IPS DF 19.7 (cell line): ENCODE measurements at places on chromosomes 1 and 21.

- no peak for DNase-seq
These were observed 22.8 kb downstream of the AKT3 start for GRCh38 chr1:243827206-243827605.

- DNase-seq, result no peak
These were observed 9.1 kb downstream of the RPAP2 start for GRCh38 chr1:92307980-92308379.

GRCh38 chr1:4655674-4656532 is 1.5 kb downstream of the AJAP1 start:
- DNase-seq, result no peak

- DNase-seq, result no peak
These were observed 110.4 kb downstream of the PATJ start for GRCh38 chr1:61852670-61853015.

DNA sequence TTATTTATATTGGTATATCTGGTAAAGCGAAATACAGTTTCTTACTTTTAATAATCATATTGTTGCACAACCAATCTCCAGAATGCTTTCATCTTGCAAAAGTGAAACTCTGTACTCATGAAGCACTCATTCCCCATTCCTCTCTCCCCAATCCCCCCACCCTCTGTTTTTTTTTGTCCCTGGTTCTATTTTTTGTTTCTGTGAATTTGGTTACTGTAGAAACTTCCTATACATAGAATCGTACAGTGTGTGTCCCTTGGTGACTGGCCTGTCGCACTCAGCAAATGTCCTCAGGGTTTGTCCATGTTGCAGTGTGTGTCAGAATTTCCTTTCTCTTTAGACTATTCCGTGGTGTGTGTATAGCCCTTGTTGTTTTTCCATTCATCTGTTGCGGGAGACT is 7.9 kb upstream of the NLRP3 start:
- DNase-seq, result no peak

DNA sequence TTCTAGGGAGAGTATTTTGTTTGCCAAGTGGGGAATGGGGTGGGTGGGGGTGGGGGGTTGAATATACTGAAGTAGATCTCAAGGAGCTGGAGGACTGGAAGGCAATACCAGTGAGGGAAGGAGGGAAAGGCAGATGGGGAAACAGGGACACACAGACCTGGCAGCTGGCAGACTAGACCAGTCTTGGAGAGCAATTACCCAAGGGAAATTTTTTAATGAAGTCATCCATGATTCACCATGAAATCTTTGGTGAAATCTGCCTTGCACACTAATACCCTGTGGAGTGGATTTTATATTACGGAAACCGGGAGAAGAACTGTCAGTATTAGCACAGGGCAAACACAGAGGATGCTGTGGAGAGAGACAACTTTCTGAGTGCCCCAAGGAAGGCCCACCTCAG is 29.7 kb upstream of the MARK1 start:
- DNase-seq, result no peak

GRCh38 chr21:26273686-26274313 is 103.2 kb upstream of the APP start:
- DNase-seq, result no peak

DNA sequence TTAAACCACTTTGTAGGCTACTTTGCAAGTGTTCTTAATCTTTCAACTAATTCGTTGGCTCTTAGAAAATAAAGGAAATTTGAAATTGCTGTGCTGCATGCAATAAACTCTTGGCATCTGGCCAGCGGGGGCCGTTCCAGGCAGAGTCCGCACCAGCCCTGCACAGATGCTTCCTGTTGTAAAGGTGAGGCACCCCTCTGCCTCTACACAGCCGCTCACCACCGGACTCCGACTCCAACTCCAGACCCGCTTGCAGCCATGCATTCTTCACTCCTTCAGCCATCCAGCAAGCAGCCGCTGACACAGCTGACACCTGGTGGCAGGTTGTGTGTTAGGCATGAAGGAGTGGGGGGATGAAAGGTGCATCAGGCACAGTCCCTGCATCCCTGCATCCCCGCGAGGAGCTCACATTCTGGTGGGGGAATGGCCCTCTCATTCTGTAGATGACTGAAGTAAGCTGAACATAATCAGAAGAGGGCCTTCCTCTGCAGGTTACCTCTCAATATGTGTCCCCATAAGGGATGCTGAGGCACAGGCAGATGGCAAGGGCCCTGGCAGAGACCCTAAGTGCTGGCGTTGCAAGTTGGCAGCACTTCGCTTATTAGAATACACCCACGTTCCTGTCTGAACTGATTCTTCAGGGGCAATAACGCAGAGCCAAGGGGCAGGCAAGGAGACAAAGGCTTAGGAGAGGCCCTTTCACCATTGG is 56.8 kb downstream of the GLIS1 start:
- DNase-seq, result peak; percentile 74

DNA sequence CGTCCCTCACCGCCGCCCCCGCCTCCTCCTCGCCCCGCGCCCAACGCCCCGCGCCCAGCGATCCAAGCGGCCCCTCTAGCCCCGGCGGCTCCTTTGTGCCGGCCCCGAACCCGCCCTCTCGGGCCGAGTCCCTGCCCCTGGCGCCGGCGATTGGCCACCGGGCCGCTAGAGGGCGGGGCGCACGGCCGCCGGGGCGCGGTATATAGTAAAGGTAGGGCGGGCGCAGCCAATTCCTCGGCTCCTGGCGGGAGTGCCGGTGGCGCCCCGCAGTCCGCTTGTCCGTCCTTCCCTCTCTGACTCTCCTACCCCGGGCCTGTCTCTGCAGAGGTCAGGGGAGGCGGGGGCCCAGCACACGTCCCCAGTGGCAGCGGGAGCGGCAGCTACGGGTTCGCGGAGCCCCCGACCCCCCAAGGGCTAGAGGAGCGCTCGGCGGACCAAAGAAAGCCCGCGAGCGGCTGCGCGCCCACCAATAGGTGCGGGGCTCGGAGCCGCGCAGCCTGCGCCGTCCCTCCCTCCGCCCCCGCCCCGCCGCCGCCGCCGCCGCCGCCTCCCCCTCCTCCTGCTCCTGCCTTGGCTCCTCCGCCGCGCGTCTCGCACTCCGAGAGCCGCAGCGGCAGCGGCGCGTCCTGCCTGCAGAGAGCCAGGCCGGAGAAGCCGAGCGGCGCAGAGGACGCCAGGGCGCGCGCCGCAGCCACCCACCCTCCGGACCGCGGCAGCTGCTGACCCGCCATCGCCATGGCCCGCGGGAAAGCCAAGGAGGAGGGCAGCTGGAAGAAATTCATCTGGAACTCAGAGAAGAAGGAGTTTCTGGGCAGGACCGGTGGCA is at the start of gene ATP1B1:
Gene ATP1B1, plus strand, starts transcription at position 596 of the 826 bp plus-strand sequence. Its CDS starts 140 bp downstream, at position 736.
- DNase-seq, result peak; percentile 48

DNA sequence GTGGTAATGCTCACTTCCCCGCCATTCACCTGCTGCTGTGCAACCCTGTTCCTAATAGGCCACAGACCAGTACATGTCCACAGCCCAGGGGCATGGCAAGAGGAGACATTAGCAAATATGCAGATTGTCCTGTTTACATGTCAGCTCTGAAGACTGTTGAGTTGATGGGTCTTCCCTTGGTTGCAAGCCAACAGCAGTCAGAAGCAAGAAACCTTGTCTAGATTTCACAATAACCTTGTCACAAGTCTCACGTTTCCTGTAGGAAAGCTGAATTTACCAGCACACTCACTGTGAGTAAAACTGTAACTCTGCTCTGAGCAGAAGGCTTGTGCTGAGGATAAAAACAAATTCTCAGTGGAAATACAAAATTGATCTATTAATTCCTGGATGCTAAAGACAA is 195.1 kb downstream of the HLX start:
- no peak for DNase-seq

DNA sequence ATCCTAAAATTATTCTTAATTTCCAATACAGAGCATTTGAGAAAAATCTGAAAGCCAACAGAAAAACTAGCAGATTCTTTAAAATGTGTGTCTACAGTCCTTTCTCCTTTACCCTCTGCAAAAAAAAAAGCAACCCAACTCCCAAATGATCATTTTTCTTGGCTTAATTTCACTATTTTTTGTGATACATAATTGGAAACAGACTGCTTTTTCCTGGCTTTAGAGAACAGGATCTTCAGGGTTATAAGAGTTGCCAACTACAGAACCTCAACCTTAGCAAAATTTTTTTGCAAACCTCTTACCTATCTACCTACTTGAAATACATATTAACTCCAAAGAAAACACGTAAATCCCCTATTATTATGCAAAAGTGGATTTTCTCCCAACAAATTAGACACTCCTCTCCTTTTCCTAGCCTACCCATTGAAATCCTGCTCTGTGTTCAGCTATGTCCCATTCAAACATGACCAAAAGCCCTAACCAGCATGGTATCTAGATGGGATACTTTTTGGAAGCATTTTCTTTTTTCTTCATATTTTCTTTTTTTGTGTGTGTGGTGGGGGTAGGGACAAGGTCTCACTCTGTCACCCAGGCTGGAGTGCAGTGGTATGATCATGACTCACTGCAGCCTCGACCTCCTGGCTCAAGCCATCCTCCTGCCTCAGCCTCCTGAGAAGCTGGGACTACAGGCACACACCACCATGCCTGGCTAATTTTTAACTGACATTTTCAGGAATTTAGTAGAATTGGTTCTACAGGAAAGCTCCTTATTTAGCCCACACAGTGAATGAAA is 9.0 kb downstream of the TGFBR3 start:
- no peak for DNase-seq

GRCh38 chr1:24954631-24955030 is 24.6 kb upstream of the RUNX3 start:
- no peak for DNase-seq

DNA sequence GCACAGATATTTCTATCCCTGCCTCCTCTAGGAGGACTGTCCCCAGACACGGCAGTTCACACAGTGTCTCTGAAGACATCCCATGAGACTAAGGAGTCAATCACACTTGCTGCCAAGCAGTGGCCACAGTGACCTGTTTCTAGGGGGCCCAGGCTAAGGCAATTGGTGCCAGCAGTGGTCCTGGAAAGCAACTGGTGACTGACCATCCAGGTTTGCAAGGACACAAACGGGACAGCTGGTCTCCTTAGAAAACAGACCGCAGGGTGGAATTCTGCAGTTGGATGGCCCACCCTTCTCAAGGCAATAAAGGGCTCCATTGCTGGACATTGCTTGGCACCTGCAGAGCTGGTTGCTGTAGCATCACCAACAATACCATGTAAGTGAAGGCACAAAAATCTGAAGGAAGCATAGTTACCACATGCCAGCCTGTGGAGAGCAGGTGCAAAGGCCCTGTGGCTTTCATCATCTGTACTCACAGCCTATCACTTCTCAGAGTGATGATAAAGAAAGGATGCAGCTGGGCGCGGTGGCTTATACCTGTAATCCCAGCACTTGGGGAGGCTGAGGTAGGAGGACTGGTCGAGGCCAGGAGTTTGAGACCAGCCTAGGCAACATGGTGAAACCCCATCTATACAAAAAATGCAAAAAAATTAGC is 81.5 kb downstream of the STUM start:
- DNase-seq, result no peak

DNA sequence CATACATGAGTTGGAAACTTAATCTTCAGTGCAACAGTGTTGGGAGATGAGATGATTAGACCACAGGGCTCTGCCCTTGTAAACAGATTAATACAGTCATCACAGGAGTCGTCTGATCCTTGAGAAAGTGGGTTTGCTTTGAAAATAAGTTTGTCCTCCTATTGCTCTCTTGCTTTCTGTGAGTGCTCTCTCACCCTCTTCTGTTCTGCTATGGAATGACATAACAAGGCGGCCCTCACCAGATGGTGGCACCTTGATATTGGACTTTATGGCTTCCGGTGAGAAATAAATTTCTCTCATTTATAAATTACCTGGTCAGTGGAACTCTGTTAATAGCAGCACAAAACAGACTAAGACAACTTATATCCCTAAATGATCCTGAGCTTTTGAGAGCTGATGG is 353.6 kb downstream of the BRINP3 start:
- no peak for DNase-seq

DNA sequence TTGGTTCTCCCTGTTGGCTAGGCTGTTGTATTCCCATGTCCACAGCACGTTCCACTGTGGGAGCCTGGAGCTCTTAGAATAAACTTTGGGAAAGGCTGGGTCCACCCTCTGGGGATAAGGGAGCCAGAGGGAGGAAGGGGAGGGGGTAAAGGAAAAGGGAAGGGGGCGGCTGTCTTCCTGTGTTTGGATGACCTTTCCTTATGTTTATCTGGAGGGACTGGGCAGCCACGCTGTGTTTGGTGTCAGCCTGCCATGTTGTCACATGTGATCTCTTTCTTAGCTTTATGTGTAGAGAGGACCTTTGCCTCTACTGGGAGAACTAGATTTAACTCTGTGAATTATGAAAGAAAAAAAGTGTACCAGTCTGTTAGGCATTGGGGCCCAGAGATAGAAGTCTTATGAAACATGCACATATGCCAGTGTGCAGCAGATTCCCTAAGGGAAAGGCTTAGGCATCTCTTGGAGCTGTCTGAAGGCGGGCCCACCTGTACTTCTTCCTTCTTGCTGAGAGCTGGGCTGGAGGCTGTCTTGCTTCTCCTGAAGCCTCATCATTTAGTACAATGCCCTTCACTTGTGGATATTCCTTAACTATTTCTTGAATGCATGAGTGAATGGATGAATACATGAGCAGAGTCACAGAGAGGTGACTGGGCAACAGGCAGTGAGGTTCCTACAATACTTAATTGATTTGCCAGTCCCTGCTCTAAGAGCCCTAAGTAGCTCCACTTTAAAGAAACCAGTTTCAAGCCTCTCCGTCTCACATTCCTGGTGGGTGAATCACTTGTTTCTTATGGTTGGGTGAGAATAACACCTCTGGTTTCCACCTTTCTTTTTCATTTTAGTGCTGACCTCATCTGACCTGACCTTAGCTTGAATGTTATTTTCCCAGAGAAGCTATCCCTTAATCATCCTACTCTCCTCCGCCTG is 62.5 kb upstream of the ARHGAP29 start:
- DNase-seq, result peak; percentile 59

GRCh38 chr1:226790545-226791181 is 51.6 kb upstream of the ITPKB start:
- DNase-seq, result no peak

DNA sequence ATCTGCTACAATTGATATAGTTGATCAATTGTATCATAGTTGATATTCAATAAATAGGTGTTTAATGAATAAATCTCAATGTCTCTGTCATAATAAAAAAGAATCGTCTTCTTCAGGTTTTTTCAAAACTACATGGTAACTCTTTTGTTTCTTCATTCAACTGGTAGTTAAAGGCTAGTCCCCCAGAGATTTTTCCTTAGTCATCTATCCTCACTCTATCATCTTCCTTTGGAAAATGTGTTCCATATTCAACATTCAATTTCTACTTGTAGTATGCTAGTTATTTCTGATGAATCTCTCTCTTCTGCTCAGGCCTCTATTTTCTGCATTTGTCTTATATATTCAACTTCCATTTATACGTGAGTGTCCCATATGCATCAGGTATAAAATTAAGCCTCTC is 558.8 kb downstream of the KCNT2 start:
- no peak for DNase-seq

GRCh38 chr1:40078512-40079333 is 18.3 kb downstream of the PPT1 start:
- DNase-seq, result no peak

- DNase-seq, result no peak
These were observed 76.6 kb downstream of the HSPA13 start for GRCh38 chr21:14306126-14306907.

- DNase-seq, result no peak
These were observed 13.5 kb downstream of the MAP3K21 start for GRCh38 chr1:233340966-233341516.

GRCh38 chr1:234069760-234070159 is 165.3 kb downstream of the SLC35F3 start:
- no peak for DNase-seq
